Stimulated activated CD4-positive, alpha-beta T cell treated with anti-CD3 and anti-CD28 coated beads, Interleukin-1b, Interleukin-23, amount 100 ng/mL, for 48 hours (primary cell): ENCODE measurements at places on chromosomes 12 and 14.

- no peak for DNase-seq
Observed at GRCh38 chr14:101191101-101191720, 287.7 kb upstream of the RTL1 start.

DNA sequence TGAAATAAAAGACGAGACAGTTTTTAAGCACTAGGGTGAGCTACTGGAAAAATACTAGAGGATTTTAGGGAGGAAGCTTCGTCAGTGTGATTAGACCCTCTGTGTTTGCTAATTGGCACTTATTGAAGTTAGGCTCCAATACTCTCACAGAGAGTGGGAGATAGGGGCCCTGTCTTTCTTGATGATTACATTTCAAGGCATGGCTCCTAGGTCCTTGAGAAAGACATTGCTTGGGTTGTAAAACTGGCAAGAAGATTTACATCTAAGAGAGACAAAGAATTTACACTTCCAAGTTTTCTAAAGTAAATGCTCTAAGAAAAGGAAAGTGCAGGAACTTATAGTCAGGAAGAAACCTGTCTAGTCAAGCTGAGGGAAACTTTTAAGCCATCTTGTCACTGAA is 183.2 kb downstream of the C12orf50 start:
- DNase-seq: no peak

DNA sequence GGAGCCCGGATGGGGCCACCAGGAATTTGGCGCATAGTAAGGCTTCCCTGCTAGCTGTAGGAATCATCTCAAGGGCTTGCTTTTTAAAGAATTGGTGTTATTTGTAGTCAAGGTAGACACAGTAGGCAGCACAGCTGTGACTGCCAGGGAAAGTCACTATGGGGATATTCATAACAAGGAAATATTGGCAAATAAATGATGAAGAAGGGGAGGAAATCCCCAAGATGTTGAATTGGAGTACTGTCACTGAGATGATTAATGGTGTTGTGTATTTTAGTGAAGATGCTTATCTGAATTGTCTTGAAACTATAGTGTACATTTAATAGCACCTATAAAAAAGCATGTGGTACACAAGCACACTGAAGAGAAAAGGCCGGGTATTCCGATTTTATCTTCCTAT is 118.9 kb downstream of the NPAS3 start:
- no peak for DNase-seq

DNA sequence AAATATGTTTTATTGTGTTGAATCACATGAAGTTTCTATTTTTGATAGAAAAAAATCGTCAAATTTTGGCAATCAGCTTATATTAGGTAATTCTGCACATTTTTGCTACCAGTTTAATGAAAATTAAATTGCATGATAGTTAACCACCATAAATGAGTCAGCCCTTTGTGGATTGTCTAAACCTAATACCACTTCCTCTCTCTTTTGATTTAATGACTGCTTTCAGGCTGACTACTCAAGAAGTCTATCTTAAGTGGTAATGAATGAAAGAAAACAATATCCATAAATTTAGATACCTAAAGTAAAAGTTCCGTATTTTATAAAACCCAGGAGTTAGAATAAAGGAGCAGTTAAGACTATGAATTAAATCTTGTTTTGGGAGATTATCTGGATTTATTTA is 450.5 kb downstream of the TMEM117 start:
- DNase-seq: no peak

DNA sequence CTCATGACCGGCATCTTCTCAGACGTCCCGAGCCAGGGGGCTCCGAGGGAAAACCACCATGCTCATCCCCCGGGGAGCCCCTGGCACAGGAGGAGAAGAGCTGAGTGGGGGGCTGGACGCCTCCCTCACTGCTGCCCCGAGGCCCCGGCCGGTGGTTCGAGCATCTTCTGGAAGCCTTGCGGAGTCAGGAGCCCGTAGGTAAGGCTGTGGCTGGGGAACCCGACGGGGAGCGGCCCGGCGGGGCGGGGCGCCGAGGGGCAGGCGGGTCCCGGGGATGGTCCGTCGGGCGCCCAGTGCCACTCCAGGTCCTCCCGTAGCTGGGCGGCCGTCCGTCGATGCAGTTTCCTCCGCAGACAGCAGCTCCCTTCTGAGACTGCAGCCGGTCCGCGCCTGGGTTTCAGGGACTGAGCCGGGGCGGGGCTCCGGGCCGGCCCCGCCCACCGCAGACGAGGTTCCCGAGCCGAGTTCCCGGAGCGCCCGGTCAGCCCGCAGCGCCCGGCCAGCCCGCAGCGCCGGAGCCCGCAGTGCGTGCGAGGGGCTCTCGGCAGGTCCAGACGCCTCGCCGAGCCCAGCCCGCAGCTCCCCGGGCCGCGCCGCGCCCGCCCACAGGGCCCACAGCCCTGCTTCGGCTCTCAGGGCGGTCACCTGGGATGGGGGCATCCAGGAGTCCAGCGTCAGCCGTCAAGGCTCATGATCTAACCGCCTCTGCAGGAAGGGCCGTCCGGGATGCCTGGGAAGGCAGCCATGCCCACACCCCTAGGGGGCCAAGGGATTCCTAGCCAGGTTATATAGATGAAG is at the start of gene PGF:
PGF (minus strand) TSS at position 369 of the 798 bp plus-strand sequence; CDS start at position 14, 355 bp downstream.
- no peak for DNase-seq

- DNase-seq: no peak
Observed at GRCh38 chr12:34397591-34398365, 375.5 kb downstream of the ALG10 start.

DNA sequence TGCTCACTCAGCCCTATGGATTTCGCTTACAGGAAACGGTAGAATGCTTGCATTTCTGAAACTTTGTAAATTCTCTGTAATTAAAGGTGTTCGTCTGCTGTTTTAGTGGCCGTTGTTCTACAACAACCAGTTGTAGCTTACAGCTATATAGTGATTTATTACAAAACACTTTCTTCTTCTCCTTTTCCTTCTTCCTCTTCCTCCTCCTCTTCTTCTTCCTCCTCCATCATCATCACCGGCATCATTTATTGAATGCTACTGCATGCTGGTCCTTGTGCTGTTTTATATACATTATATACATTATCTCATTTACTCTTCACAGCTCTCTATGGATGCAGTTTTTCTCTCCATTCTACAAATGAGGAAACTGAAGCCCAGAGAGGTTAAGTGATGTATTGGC is 6.4 kb downstream of the ETV6 start:
- no peak for DNase-seq

DNA sequence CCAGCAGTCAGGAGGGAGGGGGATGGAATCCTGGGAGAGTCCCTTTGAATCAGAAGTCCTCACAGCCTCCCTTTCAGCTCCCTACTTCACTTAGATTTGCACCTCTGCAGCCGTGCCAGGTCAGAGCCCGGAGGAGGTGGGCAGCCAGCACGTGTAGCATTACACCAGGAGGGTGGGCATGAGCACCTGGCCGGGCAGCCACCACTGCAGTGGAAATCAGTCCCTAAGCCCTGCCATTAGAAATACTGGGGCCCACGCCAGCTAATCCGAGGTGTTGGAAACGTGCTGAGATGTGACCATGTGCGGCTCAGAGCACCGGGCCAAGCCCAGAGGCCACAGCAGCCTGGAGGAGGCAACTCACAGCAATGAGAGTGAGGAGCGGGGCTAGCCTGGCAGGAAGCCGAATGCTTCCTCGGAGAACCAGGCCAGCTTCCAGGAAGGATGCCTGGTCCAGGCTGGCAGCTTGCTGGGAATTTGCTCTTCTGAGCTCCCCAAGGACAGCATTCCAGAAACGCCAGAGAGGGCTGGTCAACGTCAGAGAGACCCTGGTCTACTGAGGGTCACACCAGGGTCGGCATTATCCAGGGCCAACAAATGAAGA is 9.4 kb upstream of the CACNA2D4 start:
- DNase-seq: no peak
